CD4-positive, alpha-beta T cell treated with Interleukin-4 for 4 hours (primary cell): ENCODE measurements at places on chromosomes 5 and 9.

- peak; percentile 40 for DNase-seq
Observed at GRCh38 chr5:56517011-56517416, 283.9 kb upstream of the ANKRD55 start.

GRCh38 chr9:99561961-99562565 is 259.6 kb upstream of the NR4A3 start:
- DNase-seq = no peak

GRCh38 chr5:37568893-37569292 is 189.8 kb downstream of the WDR70 start:
- no peak for DNase-seq

- peak; percentile 7 for DNase-seq
Observed at GRCh38 chr5:135437422-135437795, 9.7 kb downstream of the DCANP1 start.

- no peak for DNase-seq
Observed at GRCh38 chr5:176167800-176168199, 70.4 kb upstream of the SIMC1 start.

GRCh38 chr9:3916411-3916810 is 383.5 kb downstream of the GLIS3 start:
- no peak for DNase-seq

GRCh38 chr5:35098214-35098613 is 50.5 kb upstream of the AGXT2 start:
- DNase-seq = no peak

DNA sequence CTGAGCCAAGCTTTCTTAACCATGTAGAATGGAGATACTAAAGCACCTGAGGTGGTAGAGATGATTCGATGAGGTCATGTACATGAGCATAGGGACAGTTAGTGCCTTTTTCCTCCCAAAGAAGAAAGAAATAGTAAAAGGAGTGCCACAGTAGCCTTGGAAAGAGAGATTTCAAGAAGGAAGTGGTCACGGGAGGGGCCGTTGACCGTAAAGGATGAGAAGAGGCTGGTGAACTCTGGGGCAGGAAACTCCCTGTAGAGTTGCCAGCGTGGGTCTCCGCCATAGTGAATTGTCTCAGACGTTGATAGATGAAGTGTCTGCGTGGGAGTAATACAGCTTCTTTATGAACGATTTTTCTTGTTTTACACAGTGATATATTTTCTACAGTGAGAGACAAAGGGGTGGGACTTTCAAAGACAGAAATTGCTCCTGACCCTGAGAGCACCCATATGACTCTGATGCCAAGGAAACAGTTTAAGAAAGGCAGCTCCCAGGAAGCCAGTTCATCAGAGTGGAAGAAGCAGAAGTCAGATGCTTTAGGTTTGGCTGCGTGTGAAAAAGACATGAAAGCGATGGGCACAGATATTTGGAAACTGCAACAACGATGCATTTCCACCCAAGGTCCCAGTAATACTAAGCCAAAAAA is 41.3 kb downstream of the UGCG start:
- DNase-seq = peak; percentile 55

DNA sequence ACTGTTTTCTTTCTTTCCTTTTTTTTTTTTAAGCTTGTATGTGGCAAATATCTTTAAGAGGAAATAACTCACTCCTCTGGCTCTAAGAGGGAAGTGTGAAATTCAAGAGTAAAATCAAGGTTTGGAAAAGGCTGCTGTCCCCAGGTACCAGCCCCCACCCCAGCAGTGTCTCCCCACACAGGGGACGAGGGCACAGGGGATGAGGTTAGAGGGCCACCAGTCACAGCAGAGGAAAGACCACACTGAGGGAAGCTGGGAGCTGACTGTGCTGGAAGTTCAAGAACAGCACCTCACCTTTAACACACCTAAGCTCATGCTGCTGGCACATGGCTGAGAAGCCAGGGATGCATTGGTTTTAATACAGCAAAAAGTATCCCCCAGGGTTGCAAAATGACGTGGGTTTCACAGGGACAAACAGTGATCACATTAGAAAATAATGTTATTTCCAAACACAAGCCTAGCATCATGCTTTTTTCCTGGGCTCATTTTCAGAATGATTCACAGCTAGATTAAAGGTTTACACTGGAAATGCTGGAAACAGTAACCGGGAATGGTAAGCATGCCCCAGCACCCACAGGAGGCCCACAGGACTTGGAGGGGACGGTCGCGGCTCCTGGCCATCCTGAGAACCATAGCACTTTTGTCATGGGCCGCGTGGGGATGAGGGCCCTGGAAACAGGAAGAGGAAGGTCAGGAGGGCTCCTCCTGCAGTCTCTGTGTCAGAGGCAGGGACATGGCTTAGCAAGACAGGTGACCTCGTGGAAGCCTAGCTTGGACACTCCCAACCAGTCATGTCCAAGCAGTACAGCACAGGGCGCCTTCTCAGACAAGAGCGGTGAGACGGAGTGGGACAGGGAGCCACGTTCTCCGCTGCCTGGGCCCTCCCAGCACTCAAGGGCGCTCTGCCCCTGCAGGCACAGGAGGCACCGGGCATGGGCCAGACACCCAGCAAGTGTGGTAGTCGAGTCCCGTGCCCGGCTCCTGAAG is 6.9 kb downstream of the LPCAT1 start:
- DNase-seq = no peak
